T-helper 1 cell treated with Interleukin-12 subunit alpha and Interleukin-12 subunit beta and Interleukin-4 antibody, amounts not matched to agents 30 ng/mL and 1 ng/mL, for 36 hours (primary cell): ENCODE measurements at places on chromosomes 4 and X. TPM values are rescaled to one million over a fixed set of nuclear protein-coding genes. Genes with fewer than 3 reads are reported as not detected.

TMSB15C gene
- 3.3 and 4.6 TPM in 2 replicates for total RNA-seq

SPANXA2 gene
- total RNA-seq: not detected in 2 replicates

HS6ST2 gene
- total RNA-seq: 0.66 and 1.3 TPM in 2 replicates

CCDC110 gene
- total RNA-seq: not detected in 2 replicates

STPG2 gene
- total RNA-seq: 0.12 TPM in 1 of 2 replicates, not detected in the other

ATP2B3 gene
- 0.07 and 0.12 TPM in 2 replicates for total RNA-seq

PPP2R2C gene
- total RNA-seq: not detected in 2 replicates

MAGEC1 gene
- not detected in 2 replicates for total RNA-seq

MPP1 gene
- 46.1 and 47.4 TPM in 2 replicates for total RNA-seq

GLUD2 gene
- 0.12 and 0.29 TPM in 2 replicates for total RNA-seq

CT45A1 gene
- not detected in 2 replicates for total RNA-seq

TECRL gene
- total RNA-seq: not detected in 2 replicates

SYP gene
- total RNA-seq: 2.7 and 3.3 TPM in 2 replicates

IRAK1 gene
- total RNA-seq: 131 and 144 TPM in 2 replicates

GABRA4 gene
- not detected in 2 replicates for total RNA-seq

WDR13 gene
- total RNA-seq: 50.0 and 55.0 TPM in 2 replicates

USP26 gene
- not detected in 2 replicates for total RNA-seq

XPNPEP2 gene
- total RNA-seq: 0.61 and 0.88 TPM in 2 replicates

RASGEF1B gene
- 1.2 and 1.6 TPM in 2 replicates for total RNA-seq

DACH2 gene
- not detected in 2 replicates for total RNA-seq

BTC gene
- total RNA-seq: not detected in 2 replicates

GLRA3 gene
- not detected in 2 replicates for total RNA-seq

ABCG2 gene
- total RNA-seq: 0.68 and 0.74 TPM in 2 replicates

WDFY3 gene
- total RNA-seq: 0.56 and 0.95 TPM in 2 replicates

EXOC1L gene
- total RNA-seq: not detected in 2 replicates

THAP9 gene
- total RNA-seq: 1.3 and 1.8 TPM in 2 replicates

SMARCA1 gene
- total RNA-seq: not detected in 2 replicates

FAM149A gene
- 0.61 and 0.78 TPM in 2 replicates for total RNA-seq

ZFX gene
- 55.2 and 57.7 TPM in 2 replicates for total RNA-seq

GABRG1 gene
- not detected in 2 replicates for total RNA-seq

TMEM47 gene
- not detected in 2 replicates for total RNA-seq

TAPT1 gene
- total RNA-seq: 34.0 and 46.4 TPM in 2 replicates

TLR3 gene
- total RNA-seq: 0.51 and 0.66 TPM in 2 replicates

TLL1 gene
- total RNA-seq: 0.05 TPM in 1 of 2 replicates, not detected in the other

FATE1 gene
- not detected in 2 replicates for total RNA-seq

ADH1A gene
- not detected in 2 replicates for total RNA-seq

IBSP gene
- not detected in 2 replicates for total RNA-seq

DTHD1 gene
- 0.64 and 0.83 TPM in 2 replicates for total RNA-seq

ZNF185 gene
- total RNA-seq: 1.0 and 1.1 TPM in 2 replicates

CXorf51B gene
- not detected in 2 replicates for total RNA-seq

CDX4 gene
- total RNA-seq: not detected in 2 replicates

ACSL4 gene
- total RNA-seq: 42.9 and 43.2 TPM in 2 replicates

USP17L24 gene
- not detected in 2 replicates for total RNA-seq

PPP4R3C gene
- total RNA-seq: not detected in 2 replicates

POU3F4 gene
- not detected in 2 replicates for total RNA-seq

EREG gene
- total RNA-seq: not detected in 2 replicates

FAM9B gene
- total RNA-seq: not detected in 2 replicates

SLC9B1 gene
- total RNA-seq: 0.93 and 1.1 TPM in 2 replicates

TMEM35A gene
- total RNA-seq: not detected in 2 replicates

MBTPS2 gene
- 9.5 and 10.7 TPM in 2 replicates for total RNA-seq
